ENCODE measurements at places on chromosomes 4 and X.

GRCh38 chrX:20461576-20461975 is 194.9 kb upstream of the RPS6KA3 start:
- no peak for DNase-seq

DNA sequence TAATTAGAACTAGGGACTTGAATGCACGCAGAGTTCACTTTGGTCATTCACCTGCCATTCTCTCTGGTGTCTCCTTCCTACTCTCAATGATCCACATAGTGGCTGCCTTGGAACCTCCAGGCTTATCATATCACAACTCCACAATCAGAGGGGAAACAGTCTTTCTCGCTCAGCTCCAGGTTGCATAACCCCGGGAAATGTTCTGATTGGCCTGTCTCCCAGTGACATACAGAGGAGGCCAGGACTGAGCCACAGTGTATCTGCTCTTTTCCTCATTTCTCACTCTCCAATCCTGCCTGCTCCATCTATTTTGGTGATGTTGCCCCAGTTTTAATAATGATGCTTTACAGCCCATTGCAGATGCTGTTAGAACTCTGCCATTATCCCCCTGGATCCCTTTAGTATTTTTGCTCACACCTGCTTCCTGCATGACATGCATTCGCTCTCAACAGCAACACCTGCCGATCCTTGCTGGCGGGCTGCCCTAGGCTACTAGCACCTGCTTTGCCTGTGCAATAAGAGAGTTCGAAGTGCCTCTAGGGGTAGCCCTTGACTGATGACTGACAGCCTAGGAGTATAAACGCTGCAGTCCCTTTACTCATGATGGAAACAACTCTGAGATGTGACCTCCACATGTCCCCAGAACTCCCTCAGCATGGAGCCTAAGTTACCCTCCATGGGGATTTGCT is 211.3 kb upstream of the RPS6KA3 start:
- no peak for DNase-seq

DNA sequence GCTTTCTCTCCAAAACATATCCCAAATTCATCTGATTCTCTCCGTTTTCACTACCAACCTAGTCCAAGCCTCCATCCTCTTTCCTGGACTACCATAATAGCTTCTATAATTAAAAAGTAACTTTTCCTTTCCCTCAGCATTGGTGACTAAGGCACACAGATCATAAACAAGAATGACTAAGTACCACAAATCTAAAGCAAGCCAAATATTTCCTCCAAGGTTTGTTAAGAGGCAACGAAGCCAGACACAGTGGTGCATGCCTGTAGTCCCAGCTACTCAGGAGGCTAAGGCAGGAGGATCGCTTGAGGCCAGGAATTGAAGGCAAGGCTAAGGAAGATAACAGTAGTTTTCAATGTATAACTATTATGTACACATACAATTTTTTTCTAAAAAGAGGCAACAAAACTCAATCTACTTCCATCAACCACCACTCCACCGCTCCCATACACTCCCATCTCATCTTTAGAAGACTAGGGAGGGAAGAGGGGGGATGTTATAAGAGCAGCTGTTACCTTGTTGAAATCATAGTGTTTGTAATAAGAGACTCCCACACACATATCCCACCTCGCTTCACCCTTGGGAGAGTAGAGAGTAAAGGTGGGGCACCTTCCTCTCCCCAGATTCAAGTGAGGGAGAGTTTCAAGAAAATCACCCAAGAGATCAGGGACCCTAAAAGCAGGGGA is 4.2 kb upstream of the JCHAIN start:
- DNase-seq, result no peak

GRCh38 chr4:188110741-188111471 is 1.5 kb upstream of the TRIML2 start:
- DNase-seq, result no peak

- no peak for DNase-seq
Observed at GRCh38 chrX:46917622-46918021, 5.4 kb downstream of the JADE3 start.

- DNase-seq, result no peak
Observed at GRCh38 chr4:14143892-14144291, 516.4 kb upstream of the BOD1L1 start.

GRCh38 chr4:185591679-185592141 is 56.4 kb upstream of the PDLIM3 start:
- DNase-seq, result no peak

DNA sequence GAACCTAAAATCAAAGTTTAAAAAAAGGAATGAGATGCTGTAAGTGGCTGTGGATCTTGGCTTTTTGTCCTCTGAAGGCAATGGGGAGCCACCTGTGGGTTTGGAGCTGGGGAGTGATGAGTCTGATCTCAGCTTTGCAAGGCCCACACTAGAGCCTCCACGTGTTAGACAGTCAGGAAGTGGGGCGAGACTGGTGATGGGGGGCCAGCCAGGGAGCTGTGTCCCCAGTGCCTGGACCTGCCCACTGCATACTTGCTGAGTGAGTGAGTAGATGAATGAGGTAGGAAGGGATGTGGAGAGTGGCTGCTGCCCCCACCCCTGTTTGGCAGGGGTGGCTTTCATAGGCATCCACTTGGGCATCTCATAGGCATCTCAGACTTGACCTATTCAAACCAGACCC is 84.0 kb downstream of the NHSL2 start:
- peak; percentile 18 for DNase-seq

DNA sequence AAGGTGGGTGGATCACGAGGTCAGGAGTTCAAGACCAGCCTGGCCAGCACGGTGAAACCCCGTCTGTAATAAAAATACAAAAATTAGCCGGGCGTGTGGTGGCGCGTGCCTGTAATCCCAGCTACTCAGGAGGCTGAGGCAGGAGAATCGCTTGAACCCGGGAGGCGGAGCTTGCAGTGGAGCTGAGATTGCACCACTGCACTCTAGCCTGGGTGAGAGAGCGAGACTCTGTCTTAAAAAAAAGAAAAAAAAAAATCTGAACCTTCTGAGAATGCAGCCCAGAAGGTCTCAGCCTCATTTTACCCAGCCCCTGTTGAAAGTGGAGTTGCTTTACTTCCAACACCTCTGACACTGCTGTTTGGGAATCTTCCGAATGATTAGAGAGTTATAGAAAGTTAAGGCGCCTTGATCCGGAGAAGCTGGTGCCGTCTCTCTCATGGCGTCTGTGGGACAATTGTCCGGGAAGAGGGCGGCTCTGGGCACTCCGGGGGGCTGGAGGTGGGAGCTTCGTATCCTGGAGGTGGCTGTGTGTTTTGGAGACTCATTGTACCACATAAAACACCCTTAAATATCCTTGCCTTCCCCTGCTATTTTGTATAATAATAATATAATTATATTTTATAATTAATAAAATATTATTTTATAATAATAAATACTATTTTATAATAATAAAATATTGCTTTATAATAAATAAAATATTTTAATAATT is 92.7 kb upstream of the PPP2R3B start:
- DNase-seq, result no peak

DNA sequence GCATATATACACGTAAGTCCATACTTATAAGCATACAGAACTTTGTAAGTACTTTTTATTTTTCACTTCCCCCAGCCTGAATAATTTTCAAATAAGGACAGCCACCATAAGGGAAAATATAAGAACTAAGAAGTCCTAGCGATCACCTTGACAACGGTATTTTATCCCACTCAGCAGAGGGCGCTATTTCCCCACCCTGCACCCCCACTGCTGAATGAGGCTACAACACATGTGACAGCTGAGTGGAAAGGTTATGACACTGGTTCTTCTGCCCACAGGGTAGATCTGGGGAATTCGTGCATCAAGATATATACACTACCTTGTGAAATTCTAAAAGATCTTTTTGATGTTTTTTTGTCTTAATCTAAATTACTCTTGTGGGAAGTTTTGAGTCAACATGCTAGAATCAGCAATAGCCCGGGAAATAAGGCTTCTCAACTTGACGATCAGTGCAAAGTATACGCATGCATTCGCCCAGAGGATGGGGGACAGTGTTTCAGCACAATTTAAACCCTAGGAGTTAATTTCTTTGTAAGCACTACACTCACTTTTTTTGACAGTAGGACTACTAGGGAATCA is 151.5 kb downstream of the CORIN start:
- DNase-seq, result peak; percentile 63

DNA sequence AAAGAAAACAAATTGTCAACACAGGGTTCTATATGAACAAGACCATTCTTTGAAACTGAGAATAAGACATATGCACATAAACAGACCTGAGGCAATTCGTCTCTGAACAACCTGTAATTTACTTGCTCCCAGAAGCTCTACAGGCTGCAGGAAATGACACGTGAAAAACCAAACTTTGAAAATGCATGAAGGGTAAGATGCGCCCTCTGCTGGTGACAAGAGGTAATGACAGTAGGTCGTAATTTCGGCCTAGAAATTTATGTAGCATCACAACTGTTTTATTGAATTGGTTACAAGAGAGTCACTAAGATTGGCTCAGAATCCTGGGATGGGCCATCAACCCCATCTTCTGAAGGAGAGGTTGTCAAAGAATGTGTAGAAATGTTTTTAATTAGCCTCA is 276.5 kb downstream of the PPP4R3C start:
- DNase-seq, result peak; percentile 6

GRCh38 chr4:16508968-16509367 is 282.7 kb upstream of the TAPT1 start:
- no peak for DNase-seq

GRCh38 chrX:44596277-44596676 is 53.6 kb upstream of the FUNDC1 start:
- DNase-seq, result no peak

DNA sequence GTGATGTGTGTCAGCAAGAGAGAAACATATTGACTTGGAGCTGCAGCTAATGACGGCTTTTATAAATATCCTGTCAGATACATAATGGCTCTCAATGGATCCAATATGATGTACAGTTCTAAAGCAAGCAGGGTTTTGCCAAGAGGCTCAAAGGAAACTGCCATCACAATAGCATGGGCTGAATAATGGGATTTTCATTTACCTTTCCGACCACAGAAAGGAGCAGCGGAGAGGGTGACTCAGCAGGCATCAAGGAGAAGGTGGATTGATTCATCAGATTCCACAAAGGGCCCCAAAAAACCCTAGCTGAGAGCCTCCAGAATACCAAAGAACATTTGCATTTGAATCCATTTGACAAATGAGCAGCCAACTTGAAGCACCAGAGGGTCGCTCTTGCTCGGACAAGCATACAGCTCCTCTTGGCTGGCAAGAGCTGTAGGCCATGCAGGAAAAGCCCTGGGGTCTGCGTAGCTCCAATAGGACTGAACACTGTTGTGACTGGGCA is 355.7 kb upstream of the NOCT start:
- DNase-seq, result no peak

DNA sequence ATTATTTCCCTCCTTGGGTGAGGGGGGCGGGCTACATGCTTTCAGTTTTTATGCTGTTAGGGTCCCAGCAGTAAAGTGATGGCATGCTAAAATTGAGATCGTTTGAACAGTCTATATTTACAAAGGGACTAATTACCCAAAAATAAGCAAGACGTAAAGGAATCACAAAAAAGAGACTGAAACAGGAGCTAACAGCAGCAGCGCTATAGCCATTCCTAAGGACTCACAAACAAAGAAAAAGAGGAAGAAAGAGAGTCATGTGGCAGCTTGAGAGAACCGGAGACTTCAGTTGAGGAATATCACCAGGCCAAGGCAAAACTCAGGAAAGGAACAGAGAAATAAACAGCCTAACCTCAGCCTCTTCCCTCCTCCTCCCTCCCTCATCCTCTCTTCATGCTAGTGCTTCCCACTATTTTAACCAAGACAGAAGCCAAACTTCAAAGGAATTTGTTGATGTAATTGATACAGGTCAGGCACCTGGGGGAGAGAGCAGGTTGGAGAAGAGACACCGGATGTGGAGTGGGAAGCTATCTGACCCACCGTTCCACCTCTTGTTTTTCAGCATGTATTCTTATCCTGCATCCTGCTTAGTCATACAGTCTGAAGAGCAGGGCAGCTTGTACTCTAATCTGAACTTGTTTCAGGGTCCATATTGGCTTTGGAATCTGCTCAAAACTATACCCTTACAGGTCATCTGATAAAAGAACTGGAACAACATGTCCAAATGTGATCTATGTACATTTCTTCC is 383.7 kb downstream of the NAF1 start:
- DNase-seq, result no peak

DNA sequence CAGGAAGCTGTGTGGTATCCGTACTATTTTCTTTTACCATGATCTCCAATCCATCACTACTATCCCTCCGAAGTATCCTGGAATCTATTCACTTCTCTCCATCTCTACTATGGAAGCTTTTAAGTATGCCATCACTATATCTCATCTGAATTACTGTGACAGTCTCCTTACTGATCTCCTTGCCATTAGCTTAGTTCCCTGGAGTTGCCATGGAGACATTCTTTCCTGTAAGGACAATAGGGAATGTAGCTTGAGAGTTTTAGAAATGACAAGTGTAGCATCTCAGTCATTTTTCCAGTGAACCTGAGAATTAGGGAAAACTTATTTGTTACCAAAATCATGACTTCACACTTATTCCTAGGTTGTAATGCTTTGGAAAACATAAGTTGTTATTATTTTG is 86.3 kb downstream of the HPGD start:
- DNase-seq, result no peak

- DNase-seq, result no peak
Observed at GRCh38 chrX:30230395-30230794, at the start of gene MAGEB3. MAGEB3 (plus strand) TSS chrX:30230657; CDS start chrX:30235925, 5,268 bp downstream.

DNA sequence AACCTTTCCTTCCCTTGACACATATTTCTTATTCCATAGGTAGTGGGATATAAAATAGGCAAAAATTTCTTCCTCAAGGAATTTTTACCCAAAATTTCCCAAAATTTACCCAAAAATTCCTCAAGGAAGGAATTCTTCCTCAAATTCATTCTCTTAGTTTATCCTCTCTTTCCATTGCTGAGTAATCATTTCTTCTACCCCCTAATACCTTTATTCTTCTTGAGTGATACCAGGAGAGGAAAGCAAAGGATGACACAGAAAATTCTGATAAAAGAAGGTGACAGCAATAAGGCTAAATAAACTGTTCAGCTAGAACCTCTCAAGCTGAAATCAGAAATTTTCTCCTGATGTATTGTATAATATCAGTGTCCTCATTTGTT is 191.4 kb upstream of the MAB21L2 start:
- DNase-seq, result no peak

GRCh38 chrX:84046403-84046984 is 141.5 kb downstream of the RPS6KA6 start:
- DNase-seq, result no peak

GRCh38 chr4:184313702-184314659 is 96.3 kb upstream of the ENPP6 start:
- no peak for DNase-seq

- no peak for DNase-seq
Observed at GRCh38 chr4:19879330-19879729, 372.4 kb upstream of the SLIT2 start.

GRCh38 chr4:100170986-100171385 is 19.3 kb downstream of the DDIT4L start:
- DNase-seq, result no peak

DNA sequence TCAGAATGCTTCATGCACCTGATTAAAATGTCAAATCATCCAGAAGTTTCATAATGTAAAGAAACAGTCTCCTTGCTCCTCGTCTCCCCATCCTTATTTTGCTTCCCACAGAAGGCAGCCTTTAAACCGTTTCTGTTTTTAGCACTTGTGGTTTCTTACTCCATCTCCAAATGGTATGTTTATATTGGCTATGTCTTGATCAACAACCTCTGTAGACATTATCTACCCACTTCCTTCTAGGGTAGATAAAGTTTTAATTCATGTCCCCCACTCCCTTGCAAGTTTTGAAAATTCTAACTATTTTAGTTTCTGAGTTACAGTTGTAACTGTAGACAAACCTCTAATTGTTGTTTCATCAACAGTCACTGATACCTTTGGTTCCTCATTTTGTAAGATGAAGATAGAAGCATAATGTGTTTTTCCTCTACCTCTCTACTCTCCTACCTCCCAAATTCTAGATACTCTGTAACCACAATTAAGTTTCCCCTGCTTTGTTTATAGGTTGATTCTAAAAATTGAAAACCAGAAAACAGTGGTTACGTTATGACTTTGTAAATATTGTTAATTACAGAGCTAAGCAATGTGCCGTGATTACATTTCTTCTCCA is 291.7 kb upstream of the GATB start:
- DNase-seq, result no peak
